Panc1 (cell line): ENCODE measurements at places on chromosomes 12 and 14.

DNA sequence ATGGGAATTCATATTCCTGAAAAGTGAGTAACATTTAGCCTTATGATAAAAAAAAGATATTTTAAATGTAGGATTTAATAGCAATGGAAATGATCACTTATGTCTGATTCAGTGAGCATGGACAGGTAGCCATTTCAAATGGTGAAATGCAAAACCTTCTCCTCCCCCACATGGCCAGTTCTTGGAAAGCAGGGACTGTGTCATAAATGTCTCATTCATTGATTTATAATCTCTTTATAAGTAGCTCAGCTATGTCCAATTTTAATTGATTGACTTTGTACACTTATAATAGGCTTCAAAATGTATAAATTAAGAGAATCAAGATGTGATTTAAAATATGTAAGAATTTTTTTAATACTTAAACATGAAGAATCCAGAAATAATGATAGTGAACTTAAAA lies 24.6 kb upstream of the SCFD1 start:
- DNase-seq = no peak

DNA sequence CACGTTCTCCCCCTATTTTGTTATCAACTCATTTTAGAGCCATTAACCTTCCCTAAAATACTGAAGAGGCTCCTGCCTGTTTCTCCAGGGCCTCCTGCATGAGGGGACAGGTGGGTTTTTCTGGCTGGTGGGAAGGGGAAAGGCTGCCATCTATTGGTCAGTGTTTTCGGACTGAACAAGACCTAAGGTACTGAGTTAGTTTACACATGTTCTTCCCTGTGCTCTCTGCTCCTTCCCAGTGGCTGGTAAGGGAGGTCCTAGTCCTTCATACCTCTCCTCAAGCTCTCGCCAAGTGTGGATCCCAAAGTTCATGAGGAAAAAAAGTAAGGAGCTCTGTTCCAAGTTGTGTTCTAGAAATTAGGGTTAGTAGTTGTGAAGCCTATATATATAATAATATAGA lies 357.5 kb downstream of the FSCB start:
- no peak for DNase-seq

- no peak for DNase-seq
Measured at GRCh38 chr14:70808416-70809224, 693 bp downstream of the MAP3K9 start.

- no peak for DNase-seq
Measured at GRCh38 chr12:104751594-104751993, 206.5 kb downstream of the SLC41A2 start.

- DNase-seq = no peak
Measured at GRCh38 chr14:64324461-64324860, 30.3 kb upstream of the ESR2 start.

GRCh38 chr14:74976264-74977113 lies 21.1 kb upstream of the PGF start:
- no peak for DNase-seq

DNA sequence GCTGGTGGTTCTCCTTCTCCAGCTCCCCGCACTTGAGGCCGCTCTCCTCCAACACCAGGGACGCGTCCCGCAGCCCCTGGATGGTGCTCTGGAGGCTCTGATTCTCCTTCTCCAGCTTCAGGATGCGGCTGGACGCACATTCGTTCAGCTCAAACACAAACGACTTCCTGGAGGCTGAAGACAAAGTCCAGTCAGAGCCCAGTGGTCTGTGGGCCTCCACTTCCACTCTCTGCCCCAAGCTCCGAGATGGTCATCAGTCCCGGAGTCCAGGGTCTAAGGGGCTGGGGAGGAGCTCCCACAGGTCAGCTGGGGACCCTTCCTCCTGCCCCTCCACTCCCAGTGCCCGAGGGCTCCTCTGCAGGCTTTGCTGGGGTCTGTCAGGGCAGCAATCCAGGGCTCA lies 76.6 kb upstream of the GPR68 start:
- DNase-seq = no peak

- no peak for DNase-seq
Measured at GRCh38 chr12:18120899-18121298, 30.9 kb upstream of the RERGL start.

GRCh38 chr12:109885616-109886015 lies 5.3 kb upstream of the GLTP start:
- no peak for DNase-seq

DNA sequence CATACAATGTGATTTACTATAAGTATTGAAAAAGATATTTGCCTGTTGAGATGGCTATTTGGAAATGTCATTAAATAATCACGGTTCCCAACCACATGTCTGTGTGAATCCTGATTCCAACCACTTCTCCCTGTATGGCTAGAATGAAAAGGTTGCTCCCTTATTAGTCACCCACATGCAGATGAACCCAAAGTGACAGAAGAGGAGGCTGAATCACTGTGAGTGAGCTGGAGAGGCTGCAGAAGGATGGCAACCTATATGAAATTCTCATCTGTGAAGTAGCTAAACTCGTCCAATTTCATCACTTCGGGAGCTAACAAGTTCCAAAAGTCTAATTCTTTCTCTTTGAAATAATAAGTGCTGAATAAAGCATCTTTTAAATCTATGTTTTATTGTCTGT lies 300.5 kb downstream of the PRKD1 start:
- peak; percentile 7 for DNase-seq

DNA sequence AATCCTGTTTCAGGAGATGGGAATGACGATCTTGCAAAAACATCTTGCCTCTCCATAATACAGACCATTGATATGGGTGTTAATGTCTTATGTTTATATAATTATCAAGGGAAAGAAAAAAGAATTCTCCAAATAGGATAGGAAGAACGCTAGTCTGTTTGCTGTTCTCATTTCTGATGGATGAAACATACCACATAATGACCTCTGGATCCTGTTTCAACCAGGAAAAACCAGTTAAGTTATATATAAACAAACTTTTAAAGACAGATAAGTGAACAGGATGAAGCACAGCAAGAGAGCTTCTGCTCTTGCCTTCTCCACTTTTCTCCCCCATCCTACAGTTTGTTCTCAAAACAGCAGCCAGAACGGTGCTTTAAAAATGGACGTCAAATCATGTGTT lies 27.8 kb downstream of the COQ6 start:
- DNase-seq = no peak

DNA sequence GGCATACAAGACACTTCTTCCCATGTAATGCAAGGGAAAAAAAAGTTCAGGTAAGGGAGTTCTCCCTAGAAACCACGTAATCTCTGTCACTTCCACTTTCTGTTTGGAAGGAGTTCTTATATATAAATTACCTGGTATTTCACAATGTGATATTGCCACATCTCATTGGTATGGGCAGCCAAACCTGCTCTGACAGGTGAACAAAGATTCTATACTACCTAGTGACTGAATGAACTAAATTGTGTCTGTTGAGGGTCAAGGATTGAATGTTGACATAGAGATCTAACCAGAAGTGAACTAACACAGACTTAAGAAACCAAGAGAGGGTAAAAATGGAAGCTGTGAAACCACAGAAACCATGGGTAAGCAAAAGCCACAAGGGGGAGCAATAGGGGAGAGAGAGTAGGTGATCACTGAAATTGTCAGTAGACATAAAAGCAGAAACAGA lies 161.3 kb downstream of the RPL10L start:
- no peak for DNase-seq

- no peak for DNase-seq
Measured at GRCh38 chr12:13576935-13577500, 380.5 kb downstream of the EMP1 start.

DNA sequence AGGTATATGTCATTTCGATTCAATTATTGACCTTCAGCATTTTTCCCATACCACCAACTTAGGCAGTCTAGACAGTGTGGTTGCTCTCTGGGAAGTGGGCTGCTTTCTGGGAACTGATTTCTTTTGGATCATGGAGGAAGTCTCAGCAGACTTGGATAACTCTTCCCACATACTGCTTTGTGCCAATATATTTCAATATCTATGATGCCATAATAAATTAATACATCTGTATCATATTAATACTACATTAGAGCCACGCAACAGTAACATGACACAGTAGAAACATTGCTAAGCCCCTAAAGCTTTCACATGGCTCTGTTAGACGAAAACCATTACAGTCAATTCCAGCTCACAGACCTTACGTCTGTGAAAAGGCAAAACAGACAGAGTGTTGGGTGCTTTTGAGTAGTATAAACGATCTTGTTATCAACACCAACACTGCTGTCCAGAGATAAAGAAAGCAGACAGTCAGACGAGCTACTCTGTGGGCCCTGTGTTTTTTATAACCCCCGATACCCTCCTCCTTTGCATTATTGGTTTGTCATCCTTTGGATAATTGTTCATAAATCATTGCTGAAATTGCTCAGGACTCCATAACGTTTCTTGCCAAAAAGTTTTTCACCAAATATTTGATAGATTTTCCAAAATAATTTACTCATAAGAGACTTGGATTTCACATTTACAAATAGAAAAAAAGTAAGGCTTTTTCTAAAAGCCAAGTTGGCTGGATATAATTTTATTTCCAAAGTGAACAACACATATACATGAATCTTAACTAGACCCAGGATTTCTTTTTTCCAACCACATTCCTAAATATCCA lies 439.7 kb downstream of the ADAMTS20 start:
- DNase-seq = no peak

- no peak for DNase-seq
Measured at GRCh38 chr12:90936230-90937005, 18.6 kb downstream of the CCER1 start.

- DNase-seq = no peak
Measured at GRCh38 chr12:107759410-107759809, 1.5 kb downstream of the PRDM4 start.

DNA sequence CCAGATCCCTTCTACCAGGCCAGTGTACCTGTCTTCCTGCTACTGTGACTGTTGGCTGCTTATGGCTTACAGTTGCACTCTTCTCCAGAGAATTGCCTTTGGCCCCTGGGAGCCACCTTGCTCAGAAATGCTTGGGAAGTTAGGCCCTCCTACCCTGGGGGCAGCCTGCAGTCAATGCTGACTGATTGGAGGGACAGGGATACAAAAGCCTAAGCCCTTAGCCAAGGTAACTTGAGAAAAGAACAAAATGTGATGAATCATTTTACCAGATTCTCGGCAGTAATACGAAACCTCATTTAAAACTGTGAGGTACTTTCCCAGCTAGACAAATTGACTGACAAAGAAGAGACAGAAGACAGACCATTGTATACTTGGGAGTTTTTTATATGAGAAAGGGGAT lies 47.3 kb downstream of the PTCSC3 start:
- no peak for DNase-seq

DNA sequence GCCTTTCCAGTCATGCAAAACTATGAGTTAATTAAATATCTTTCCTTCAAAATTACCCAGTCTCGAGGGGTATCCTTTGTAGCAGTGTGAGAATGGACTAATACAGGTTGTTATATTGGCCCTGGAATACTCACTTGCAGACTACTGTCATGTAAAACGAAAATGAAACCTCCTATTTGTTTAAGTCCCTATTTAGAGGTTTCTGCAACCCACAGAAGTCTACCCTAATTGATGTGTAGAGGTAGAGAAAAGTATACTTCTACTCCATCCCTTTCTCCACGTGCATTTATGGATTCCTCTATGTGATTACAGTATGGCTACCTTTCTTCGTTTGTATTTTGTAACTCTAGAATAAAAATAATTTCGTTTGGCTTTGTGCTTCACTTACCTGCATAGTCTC lies 371.1 kb downstream of the FSCB start:
- DNase-seq = no peak

DNA sequence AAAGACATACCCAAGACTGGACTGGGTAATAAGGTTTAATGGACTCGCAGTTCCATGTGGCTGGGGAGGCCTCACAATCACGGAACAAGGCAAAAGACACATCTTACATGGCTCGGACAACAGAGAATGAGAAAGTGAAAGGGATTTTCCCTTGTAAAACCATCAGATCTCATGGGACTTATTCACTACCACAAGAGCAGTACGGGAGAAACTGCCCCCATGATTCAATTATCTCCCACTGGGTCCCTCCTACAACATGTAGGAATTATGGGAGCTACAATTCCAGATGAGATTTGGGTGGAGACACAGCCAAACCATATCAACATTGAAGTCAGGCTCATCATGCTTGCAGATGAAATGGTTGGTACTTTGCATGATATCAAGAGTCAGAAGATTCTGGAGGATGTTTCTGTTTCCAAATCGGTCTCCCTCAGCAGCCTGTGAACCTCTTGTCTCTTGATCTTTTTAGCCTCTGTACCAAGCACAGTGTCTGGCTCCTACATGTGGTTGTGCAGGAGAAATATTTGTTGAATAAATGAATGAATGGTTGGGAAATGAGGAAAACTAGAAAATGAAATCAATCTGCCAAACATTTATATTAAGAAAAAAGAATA lies 98.6 kb downstream of the VRK1 start:
- no peak for DNase-seq

- DNase-seq = no peak
Measured at GRCh38 chr12:112851024-112851777, 55.6 kb upstream of the OAS1 start.

GRCh38 chr14:92259613-92260357 lies 63.2 kb upstream of the SLC24A4 start:
- no peak for DNase-seq

- no peak for DNase-seq
Measured at GRCh38 chr12:76413121-76413520, 64.9 kb upstream of the BBS10 start.

DNA sequence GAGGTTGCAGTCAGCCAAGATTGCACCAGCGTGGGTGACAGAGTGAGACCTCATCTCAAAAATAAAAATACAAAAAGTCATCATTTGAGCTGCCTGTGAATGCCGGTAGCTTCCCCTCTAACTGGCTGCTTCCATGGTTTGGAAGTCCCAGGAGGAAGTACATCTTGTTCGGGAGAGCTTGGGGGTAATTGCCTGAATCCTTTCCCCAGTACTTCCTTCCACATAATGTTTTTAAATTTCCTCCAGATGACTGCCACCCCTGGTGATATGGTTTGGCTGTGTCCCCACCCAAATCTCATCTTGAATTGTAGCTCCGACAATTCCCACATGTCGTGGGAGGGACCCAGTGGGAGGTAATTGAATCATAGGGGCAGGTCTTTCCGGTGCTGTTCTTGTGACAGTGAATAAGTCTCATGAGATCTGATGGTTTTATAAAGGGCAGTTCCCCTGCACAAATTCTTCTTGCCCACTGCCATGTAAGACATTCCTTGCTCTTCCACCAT lies 87.2 kb downstream of the SPRING1 start:
- DNase-seq = no peak

GRCh38 chr12:96194576-96194889 lies 358 bp downstream of the ELK3 start:
- no peak for DNase-seq

DNA sequence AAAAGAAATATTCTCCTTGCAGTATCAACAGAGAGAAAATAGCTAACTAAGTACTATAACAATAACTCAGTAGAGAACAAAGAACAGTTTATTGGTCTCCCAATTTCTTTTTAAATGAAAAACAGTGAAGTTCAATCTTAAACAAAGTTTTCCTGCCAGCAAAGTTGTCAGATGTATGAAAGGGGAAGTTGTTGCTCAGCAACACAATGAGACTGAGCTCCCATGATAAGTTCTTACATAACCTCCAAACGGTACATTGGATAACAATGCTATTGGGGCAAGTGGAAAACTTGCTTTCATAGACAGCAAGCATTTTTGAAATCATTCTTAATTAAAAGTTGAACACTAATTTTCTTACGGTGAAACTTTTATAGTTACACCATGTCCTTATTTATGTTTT lies 94.9 kb downstream of the ALG10B start:
- DNase-seq = no peak
